Activated CD4-positive, CD25-positive, alpha-beta regulatory T cell treated with anti-CD3 and anti-CD28 coated beads, Interleukin-2, amount 50 U/mL, for 24 hours (primary cell): ENCODE measurements at places on chromosomes 3 and 15.

DNA sequence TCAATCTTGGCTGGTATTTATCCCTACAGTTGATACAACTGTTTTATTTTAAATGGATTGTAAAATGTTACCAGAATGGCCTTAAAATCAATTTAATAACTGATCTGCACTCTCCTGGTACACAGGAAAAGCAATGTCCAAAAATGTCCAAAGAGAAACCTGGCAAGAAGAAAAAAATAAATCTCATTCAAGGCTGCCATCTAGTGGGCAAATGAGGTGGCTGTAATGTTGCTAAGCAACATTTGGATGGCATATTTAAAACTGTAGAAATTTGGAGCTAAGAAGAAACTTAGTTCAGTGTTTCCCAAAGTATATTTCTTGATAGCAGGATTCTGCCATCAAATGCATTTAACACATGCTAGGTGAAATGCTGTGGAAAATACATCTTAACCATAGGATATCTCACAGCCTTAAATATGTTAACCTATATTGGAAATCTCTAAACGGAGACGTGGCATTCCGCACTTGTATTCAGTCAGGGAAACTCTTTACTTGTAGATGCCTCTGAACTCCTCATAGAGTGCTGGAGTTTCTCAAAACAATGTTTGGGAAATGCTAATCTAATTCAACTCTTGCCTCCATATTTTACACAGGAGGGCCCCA is 216.8 kb downstream of the ERC2 start:
- ATAC-seq, result no peak

GRCh38 chr3:148863814-148864213 is 1.3 kb upstream of the CPA3 start:
- no peak for ATAC-seq

DNA sequence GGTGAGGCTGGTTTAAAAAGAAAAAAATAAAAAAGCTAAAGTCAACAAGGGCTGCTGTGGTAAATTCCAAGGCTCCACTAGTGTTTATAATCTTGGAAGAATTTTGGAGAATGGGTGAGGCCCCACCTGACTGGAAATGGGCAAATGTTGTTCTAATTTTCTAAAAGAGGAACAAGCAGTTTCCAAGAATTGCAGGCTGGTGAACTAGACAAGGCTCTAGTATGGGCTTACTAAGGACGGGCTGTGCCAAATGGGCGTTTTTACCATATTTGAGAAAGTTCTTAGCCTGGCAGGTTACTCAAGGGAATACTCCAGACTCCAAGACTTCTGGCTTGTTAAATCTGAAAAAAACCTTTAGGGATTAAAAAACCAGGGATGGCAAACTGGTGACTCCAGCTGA is 67.0 kb upstream of the ABHD2 start:
- ATAC-seq, result no peak

GRCh38 chr15:68584756-68585573 is 6.2 kb downstream of the CORO2B start:
- no peak for ATAC-seq

DNA sequence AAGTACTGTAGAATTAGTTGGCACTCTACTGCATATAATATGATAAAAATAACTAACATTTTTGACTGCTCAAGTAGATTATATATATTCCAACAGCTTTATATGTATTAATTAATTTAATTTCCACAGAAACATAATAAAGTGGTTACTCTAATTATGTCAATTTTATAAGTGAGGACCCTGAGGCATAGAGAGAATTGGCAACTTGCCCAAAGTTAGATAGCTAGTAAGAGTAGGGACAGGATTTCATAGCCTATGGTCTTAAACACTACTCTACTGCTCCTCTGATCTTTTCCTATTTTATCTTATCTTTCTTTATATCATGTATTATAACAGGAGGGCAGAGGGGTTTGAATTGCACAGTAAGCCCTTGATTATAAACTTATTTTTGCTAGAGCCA is 418.7 kb upstream of the SGO1 start:
- ATAC-seq, result no peak

GRCh38 chr15:85490856-85491255 is 110.5 kb downstream of the AKAP13 start:
- ATAC-seq, result no peak

DNA sequence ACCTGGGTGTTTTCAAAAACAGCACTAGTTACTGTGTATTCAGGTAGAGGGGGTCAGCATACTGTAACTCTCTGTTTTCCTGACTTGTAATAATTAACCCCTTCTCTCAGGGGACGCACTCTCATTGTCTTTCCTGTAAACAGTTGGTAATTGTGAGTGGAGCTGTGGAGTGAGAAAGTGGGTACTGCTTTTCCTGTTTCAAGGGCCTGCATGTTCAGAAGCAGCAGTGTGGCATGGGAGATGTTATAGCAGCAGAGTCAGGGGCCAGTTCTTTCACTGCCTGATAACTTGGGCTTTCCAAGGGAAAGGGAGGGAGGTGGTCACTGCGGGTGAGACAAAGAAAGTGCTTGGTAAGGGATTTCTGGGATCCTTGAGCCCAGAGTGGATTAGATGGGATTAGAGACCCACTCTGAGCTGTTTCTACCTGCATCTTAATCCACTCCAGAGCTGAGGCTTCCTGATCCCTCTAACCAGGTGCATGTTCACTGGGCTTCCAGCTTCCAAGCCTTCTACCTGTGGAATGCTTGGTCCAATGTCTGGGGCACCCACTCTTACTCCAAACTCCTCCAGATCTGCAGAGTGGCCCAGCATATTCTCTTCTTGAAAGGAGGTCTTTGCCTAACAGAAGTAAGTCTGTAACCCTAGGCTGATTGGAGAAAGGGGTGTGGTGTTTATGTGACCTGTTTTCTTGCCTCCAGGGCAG is 105.2 kb downstream of the RPLP1 start:
- no peak for ATAC-seq

DNA sequence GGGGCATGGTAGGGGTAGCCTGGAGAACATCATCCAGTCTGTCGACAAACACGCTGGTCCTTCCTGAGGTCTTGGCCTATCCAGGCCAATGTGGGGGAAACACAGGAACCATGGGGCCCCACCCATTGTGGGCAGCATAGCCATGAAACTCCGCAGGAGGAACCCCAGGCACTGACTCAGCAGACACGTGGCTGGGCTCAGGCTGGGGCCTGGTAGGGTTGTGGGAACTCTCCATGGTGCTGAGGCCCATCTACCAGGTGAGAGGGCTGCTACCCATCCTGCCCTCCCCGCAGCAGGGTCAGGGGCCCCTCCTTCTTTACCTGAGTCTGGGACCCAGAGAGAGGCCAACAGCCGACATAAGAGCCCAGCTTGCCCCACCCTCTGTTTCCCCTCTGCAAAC is 22.6 kb upstream of the CACNA2D2 start:
- ATAC-seq, result peak; percentile 76

DNA sequence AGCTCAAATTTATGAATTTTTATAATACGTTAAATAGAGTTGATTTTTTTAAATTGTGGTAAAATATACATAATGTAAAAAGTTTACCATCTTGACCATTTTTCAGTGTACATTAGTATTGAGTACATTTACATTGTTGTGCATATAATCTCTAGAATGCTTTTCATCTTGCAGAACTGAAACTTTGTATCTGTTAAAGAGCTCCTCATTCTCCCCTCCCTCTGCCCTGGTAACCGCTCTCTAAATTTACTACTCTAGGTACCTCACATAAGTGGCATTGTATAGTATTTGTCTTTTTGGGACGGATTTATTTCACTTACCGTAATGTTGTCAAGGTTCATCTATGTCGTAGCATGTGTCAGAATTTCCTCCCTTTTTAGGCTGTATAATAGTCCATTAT is 13.6 kb downstream of the TBC1D23 start:
- no peak for ATAC-seq

DNA sequence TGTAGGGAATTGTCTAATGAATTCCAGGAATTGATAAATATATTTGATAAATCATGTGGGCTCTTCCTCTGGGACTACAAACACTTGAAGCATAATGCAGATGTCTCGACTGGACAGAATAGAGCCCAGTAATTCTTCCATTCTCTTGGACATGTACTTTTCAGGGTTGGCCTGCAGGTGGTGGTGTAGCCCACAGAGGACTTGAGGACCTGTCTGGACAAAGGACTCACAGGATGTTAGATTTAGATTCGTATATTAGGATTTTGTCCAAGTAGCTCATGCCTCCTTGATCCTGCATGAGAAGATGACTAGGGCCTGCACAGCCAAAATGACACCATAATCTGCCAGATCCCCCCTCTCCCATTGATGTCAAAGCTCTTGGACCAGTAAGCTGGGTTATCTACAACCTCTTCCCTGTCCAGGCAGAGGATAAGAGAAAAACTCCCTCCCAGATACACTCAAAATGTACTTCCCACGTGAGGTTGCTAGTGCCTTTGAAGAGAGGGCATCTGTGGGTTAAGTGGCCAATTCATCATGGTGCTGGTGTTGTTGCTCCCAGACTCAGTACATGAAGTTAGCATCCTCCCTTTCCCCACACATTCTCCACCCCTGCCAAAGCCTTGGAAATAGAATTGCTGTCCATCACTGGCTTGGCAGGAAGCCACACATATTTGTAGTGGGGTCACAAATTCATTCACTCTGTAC is 88.6 kb upstream of the ZNF280D start:
- peak; percentile 41 for ATAC-seq

GRCh38 chr3:129161860-129162271 is 1.0 kb upstream of the ISY1 start:
- no peak for ATAC-seq

- no peak for ATAC-seq
Observed at GRCh38 chr15:42367041-42367440, 7.7 kb downstream of the CAPN3 start.

DNA sequence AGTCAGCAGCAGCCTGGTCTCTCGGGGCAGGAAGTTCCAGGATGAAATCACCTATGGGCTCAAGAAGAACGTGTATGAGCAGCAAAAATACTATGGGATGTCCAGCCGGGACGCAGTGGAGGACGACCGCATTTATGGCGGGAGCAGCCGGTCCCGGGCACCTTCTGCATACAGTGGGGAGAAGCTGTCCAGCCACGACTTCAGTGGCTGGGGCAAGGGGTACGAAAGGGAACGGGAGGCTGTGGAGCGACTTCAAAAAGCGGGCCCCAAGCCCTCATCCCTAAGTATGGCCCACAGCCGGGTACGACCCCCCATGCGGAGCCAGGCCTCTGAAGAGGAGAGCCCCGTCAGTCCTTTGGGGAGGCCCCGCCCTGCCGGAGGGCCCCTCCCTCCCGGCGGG is 12.1 kb upstream of the APEH start:
- no peak for ATAC-seq

GRCh38 chr3:69539134-69539533 is 153.2 kb upstream of the FRMD4B start:
- no peak for ATAC-seq

- ATAC-seq, result no peak
Observed at GRCh38 chr3:79268422-79268821, 499.4 kb downstream of the ROBO1 start.

DNA sequence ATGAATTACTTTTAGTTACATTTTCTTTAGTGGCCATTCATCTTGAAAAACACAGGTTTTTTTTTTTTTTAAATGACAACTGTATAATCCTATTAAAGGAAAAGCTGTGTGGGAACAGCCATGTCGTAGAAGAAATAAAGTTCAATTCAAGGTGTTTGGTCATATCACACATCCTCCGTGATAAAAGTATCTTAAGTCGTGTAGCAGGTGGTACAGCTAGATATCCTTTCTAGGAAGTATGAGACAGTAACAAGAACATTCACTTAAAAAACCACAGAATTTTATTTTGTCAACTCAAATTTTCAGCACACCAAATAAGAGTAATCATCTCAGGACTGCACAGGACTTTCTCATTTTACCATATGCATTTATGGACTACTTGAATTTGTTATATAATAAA is 16.1 kb downstream of the ZDHHC23 start:
- no peak for ATAC-seq

DNA sequence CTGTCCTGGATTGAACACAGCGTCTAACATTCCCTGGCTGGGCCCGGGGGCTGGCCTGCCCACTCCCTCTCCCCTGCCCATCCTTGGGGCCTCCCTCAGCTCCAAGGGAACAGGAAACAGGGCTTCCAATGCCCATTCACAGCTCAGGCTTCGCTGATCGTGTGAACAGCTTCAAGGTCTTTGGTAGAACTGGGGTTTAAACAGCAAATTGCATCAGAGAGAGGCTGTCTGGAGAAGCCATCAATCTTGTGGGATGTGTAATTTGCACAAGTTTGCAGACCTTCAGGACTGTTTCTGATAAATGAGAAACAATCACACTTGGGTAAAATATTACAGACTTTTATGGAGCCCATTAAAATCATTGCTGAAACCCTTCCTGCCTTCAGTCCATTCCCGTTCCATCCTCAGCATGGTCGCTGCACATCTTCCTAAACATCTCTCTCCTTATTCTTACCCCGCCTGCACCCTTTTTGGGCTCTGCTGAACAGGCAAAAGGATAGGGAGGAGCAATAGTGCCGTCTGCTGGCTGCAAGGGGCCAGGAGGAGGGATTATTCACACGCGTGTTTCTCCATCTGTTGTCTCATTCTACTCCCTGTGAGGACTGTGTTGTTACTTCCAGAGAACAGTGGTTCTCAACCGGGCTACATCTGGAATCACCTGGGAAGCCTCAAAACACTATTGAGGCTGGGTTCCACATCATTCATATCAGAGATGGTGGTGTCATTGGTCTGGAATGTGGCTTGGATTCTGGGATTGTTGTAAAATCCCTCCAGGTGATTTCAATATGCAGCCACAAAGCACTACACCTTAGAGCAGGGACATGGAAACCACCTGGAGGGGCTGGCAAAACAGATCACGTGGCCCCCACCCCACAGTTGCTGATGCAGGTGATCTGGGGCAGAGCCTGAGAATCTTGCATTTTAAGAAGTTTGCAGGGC is 116.3 kb downstream of the CLSTN2 start:
- ATAC-seq, result no peak

DNA sequence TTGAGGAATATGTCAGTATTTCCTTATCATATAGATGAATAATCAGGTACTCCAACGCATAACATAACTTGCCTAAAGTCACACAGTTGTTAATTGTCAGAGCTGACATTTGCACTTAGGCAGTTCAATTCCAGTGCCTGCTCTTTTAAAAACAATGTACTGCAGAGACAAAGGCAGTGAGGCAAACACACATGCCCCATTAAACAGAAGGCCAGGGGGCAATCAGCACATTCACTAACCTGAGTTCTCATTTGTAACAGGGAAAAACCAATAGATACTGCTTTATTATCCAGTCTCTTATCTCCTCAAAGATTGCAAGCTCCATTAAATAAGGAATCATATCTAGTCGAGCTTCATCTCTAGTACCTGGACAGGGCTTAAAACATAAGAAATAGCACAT is 1017.4 kb downstream of the SQOR start:
- no peak for ATAC-seq

GRCh38 chr3:59850417-59850816 is 800.6 kb upstream of the CFAP20DC start:
- ATAC-seq, result no peak

DNA sequence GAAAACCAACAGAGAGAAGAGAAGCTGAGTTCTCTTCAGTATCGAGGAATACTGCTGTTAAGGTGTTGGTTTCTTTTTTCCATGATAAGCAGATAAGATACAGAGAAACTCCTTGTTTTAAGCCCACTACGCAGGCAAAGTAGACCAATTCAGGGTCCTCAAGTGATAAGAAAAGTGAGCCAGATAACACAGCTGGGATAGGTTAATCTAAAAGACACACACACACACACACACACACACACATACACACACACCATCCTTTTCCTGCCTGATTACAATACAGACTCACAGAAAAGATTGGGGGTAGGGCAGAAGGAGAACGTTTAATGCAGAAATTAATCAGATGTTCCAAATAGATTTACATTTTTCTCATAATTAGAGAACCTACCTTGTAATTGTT is 6.5 kb upstream of the PHLDB2 start:
- no peak for ATAC-seq
